Esophagus mucosa (tissue), 1 donor: ENCODE measurements at places on chromosomes 2 and 18. TPM values are rescaled to one million over a fixed set of nuclear protein-coding genes. Genes with fewer than 3 reads are reported as not detected.
A peak's percentile ranks its signal among the peaks of the same experiment; 100 is the strongest.

DNA sequence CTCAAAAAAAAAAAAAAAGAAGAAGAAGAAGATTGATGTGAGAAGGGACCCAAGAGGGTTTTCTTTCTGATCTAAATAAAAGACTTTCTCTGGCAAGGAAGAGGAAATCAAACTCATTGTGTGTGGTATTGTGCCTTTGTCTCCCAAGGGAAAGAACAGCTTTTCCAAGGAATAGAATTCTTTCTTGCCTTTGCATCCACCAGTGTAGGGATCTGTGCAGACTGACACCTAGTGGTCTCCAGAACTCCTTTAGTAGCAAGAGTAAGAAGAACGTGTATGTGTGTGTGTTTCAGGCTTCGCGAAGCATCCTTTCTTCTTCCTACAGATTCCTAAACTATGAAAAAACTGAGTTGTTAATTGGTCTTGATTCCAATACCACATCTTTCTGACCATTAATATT is 33.5 kb upstream of the CRIM1 start:
- ATAC-seq, result no peak

The TOGARAM2 gene
- 0.16 TPM for total RNA-seq

The NYAP2 gene
- total RNA-seq, result 0.32 TPM

- ATAC-seq, result no peak
These were observed 91.9 kb downstream of the MRO start for GRCh38 chr18:50727721-50728471.

The RAD51AP2 gene
- total RNA-seq, result 0.16 TPM

The SCN9A gene
- total RNA-seq, result 0.28 TPM

DNA sequence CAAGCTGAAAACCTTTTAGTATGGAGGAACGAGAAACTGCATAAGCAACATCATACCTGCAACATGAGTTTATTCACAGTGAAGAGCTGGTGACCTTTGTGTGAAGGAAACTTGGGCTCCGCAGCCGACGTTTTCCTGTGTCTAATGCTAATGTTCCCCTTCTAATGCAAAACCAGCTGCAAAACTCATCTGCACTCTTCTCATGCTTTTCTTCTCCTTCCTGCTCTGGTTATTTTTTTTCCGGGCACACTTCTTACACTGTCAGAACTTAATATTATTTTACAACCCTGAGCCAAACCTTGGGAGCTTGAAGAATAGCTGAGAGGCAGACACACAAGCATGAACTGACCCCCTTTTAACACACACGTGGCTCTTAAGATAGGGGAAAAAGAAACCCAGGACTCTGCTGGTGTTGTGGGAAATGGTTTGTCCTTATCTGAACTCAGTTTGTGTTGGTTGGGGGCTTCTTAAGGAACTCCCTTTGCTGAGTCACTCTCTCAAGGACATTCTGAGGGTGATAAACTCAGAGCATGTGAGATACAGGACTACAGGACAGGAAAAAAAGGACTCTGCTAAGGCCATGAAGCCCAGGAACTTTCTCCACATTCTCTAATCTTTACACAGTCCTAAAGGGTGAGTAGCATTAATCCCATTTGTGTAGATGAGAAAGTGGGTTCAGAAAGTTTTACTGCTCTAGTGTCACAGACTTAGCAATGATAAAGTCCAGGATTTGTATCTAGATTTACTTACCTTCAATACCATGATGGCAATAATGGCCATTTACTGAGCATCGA is 439.3 kb upstream of the TRIB2 start:
- ATAC-seq, result no peak

GRCh38 chr2:138640921-138641676 is 139.1 kb downstream of the NXPH2 start:
- ATAC-seq, result no peak

- ATAC-seq, result peak; percentile 97
These were observed 14.8 kb downstream of the SLC16A14 start for GRCh38 chr2:230053753-230054478.

The NXPH2 gene
- not detected for total RNA-seq

GRCh38 chr2:11941201-11942177 is 195.1 kb downstream of the LPIN1 start:
- no peak for ATAC-seq

The MERTK gene
- 5.4 TPM for total RNA-seq

GRCh38 chr18:33924576-33924975 is 300.1 kb downstream of the NOL4 start:
- ATAC-seq, result no peak
